NCI-H774 (cell line): ENCODE measurements at places on chromosomes 5 and 9.
A peak's percentile ranks its signal among the peaks of the same experiment; 100 is the strongest.

- no peak for DNase-seq
Measured at GRCh38 chr9:128375865-128376264, 4.7 kb downstream of the URM1 start.

- DNase-seq, result peak; percentile 6
Measured at GRCh38 chr5:62354028-62354874, 48.2 kb downstream of the KIF2A start.

GRCh38 chr5:95857185-95857945, 34.8 kb upstream of the GLRX start:
- DNase-seq, result no peak

DNA sequence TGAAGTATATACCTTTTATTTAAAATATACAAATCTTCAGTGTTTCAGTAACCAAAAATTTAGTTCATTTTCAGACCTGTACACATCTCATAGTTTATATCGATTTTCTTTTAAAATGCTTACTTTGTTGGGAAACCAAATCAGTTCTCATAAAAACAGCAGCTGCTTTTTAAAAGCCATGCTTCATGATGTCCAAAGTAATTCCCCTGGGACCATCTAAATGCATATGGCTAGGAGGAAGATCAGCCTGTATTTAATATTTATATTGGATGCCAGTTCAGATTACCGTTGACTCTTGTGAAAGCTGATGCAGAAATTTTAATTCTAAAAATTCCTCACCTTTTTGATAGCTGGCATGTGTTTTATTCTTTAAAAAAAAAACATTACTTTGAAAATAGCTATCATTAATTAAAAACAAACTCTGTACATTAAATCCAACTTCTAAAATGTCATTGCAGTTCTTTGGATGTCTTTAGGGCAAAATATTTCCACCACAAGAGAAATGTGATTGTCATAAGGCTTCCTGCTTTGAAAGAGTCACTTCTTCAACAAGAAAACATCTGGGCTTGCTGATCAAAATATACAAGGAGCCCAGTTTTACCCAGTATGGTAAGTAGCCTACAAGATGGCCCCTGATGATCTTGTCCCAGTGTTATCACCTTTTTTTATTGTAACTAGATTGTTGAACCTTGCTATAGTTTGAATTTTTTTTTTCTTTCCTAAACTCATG, 1242.9 kb upstream of the CDH6 start:
- DNase-seq, result no peak

- DNase-seq, result no peak
Measured at GRCh38 chr5:174071484-174071883, 26.0 kb downstream of the NSG2 start.

GRCh38 chr5:169695919-169696490, 58.9 kb downstream of the DOCK2 start:
- DNase-seq, result no peak

DNA sequence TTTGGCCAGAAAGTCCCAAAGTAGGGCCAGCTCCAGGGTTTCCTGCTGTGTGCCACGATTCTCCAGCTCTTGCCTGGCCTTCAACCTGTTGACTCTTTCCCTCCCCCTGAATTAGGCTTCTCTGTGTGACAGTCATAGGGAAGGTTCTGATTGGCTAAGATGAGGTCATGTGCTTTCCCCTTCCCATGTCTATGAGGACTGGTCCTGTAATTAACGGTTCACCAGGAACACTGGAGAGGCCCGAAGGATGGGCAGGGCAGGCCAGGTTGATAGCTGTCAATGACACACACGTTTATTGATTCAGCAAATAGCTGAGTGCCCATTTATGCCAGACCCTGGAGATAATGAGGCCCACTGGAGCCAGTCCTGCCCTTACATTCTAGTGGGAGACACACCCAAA, 9.0 kb upstream of the PRR7 start:
- no peak for DNase-seq

DNA sequence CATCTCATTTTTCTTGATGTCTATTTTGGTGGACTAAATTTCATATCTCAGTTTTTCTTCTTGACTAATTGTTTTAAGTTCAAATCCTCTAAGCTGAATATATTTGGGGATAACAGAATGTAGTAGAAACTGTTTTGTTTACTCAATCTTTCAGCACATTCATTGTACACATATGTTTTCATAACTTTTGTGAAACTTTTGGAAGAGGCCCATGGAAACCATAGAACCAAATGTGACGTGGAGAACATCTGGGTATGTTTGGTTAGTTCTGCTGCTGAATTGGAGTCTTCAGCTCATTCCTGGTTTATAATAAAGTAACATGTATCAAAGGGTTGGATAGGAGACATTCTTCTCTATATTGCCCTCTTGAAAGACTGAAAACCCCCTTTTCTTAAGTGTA, 88.4 kb downstream of the CCDC171 start:
- DNase-seq, result no peak

DNA sequence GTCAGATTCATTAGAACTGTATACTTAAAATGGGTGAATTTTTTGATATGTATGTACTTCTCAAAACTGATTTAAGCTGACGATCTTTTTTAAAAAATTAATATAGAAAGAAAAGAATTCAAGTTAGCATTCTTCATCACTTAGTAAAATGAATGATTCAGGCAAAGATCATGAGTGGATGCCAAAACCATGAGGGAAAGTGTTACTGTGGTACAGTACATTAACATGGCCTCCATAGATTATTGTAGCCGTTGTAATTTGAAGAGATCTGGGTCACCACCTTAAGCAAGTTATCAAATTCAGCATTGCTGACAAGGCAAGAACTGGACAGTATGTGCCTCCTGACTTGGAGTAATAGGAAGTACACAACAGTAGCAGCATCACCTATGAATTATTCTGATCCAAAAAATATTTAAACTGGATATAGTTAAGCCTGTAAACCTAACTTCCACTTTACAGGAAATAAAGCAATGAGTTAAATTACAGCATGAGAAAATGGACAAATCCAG, 29.7 kb downstream of the C9orf85 start:
- DNase-seq, result no peak

DNA sequence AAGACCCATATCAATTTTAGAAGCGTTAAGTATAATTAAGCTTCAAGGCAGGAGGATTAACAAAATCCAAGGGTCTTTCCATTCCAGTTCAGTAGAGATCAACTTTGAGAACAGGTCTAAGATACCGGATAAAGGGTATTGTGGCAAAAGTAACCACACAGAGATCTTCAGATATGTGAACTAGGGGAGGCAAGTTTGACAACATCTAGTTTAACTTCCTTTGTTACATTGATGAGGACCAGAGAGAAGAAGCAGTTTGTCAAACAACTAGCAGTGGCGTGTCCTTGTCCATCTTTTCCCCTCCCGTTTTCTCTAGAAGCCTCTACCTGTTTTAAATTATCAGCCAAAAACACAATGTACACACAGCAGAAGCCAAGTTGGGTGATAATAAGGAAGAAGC, 8.6 kb downstream of the SLC36A2 start:
- DNase-seq, result no peak

DNA sequence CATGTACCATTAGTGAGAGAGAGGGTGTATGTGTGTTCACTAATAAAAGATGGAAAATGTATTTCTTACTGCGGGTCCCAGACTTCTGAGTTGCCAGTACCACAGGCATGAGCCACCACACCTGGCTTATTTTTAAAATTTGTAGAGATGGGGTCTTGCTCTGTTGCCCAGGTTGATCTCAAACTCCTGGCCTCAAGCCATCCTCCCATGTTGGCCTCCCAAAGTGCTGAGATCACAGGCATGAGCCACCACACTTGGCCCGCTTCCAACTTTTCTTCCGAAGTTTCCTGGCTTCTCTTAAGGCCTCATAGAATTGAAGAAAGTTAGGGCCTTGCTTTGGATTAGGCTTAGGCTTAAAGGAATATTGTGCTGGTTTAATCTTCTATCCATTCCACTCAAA, 40.4 kb upstream of the F2RL2 start:
- DNase-seq, result no peak

DNA sequence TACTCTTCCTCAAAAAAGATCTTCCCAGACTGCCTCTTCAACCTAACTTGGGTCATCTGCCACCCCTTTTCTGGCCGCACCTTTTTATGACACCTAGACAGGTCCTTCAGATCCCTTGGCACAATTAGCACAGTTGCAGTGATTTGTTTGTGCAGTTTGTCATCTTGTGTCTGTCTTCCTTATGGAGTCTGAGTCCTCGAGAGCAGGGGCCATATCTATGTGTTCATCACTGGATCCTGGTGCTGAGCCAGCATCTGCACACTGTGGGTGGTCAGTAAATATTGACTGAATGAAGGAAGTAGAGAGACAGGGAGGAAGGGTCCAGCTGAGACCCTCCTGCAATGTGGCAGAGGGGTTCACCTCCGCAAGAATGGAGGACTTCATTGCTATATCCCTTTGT, 14.4 kb downstream of the ERGIC1 start:
- no peak for DNase-seq

- DNase-seq, result no peak
Measured at GRCh38 chr5:8923526-8923925, 622.3 kb downstream of the SEMA5A start.

DNA sequence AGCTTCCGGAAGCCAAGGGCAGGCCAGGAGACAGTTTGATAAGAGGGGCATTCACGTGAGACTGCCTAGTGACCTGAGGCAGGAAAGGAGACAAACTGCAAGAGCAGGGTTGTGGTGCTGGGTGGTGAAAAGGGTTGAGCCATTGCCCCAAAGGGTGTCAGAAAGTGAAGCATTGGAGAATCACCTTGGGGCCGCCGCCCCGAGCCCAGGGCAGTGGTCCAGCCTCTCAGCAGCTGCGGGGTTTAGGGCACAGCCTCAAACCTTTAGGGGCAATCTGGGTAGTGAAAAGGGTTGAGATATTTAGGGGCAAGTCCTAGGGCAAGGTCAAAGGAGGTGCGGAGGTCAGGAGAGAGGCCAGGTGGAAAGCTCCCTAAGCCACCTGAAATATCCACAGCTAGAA, 10.4 kb upstream of the ANKRD33B start:
- DNase-seq, result no peak
